ENCODE measurements at places on chromosomes 4 and X.

DNA sequence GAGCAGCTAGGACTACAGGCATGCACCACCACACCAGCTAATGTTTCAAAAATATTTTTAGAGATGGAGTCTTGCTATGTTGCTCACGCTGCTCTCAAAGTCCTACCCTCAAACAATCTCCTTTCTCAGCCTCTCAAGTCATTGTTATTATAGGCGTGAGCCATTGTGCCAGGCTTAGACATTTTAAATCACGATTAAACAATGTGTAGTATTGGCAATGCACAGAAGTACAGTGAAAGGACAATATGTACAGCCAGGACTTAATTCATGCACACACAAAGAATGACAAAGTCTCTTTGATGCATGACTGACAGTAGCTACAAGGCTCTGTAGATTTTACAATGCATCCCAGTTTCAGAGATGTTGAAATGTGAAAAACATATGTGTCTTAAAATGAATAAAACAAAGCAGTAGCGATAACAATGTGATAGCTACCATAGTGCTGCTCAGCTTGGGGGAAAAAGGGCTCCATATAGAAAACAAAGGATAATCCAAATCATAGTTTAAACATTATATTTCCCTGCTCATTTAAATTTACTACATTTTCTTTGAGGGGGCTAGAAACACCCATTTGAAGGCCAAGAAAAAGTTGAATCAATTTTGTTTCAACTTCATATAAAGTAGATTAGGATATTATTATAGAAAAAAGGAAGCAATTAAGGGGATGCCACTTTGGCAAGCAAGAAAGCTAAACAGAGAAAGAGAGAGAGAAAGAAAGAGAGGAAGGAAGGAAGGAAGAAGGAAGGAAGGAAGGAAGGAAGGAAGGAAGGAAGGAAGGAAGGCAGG, 272.4 kb upstream of the SMIM31 start:
- no peak for DNase-seq

- DNase-seq = no peak
These were observed 1342.3 kb upstream of the AGA start for GRCh38 chr4:178784491-178784890.

DNA sequence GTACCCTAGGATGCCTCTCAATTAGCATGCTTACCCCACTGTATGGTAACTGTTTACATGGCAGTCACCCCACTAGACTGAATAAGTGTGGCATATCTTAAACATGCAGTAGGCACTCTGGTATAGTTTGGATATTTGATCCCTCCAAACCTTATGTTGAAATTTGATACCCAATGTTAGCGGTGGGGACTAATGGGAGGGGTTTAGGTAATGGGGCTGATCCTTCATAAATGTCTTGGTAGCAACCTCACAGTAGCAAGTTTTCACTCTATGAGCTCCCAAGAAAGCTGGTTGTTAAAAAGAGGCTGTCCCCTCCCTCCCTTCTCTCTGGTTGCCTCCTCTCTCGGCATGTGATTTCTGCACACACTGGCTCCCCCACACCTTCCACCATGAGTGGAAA, 10.1 kb downstream of the TMEM150C start:
- no peak for DNase-seq

GRCh38 chrX:31057691-31058090, 14.2 kb downstream of the FTHL17 start:
- no peak for DNase-seq

GRCh38 chr4:123824524-123824923, 427.9 kb downstream of the SPRY1 start:
- DNase-seq = no peak

All from stimulated activated CD4-positive, alpha-beta T cell treated with anti-CD3 and anti-CD28 coated beads, Interleukin-12 subunit alpha, Interleukin-12 subunit beta, amount 100 ng/mL, for 24 hours (primary cell).